ENCODE measurements at places on chromosomes 7 and 10.

DNA sequence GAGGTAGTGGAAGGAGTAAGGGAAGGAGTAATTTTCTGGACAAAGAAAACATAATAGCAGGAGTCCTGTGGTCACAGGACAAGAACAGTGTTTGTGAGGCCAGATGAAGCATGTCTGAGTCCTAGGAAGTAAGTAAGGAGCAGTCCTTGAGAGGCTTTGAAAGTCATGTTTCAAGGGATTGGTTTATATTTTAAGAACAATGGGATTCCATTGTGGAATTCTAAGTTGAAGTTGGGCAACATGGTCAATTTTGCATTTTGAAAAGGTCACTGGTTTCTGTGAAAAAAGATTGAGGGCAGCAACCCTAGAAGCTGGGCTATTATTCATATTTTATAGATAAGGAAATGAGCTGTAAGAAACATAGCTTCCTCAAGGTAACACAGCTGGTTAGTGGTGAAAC lies 10.8 kb upstream of the SLC25A28 start:
- no peak for DNase-seq

DNA sequence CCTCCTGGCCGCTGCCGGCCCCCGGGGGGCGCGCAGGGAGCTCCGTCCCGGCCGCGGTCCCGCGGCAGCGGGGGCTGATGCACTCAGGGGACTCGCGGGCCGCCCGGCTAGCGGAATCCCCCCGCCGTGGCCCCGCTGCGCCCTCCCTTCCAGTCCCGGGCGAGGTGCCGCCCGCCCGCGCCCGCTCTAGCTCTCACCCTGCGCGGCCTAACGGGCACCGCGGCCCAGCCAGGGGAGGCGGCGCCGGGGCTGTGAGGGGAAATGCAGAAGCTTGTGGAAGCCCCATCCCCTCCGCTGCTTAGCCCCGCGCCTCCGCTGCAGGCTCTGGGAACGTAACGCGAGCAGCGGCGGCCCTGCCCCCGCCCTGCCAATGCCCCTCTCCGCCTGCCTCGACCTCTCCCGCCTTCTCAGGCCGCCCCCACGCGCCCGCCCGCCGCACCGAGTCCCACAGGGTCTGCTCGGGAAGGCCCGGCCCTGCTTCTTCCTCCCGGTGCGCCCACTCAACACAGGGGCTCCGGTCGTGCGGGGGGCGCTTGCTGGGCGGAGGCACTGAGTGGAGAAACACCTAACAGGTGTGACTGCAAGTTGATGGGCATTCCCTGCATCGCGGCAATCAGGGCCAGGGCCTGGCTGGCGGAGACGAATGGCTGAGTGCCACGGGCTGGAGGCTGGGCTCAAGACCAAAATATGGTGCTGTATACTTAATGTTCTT lies 384 bp upstream of the TMEM229A start:
- DNase-seq = peak; percentile 91

- DNase-seq = no peak
These were observed 188.1 kb upstream of the TMEM72 start for GRCh38 chr10:44723082-44723481.

- DNase-seq = no peak
These were observed 465.1 kb downstream of the ATRNL1 start for GRCh38 chr10:115558252-115558651.

- DNase-seq = peak; percentile 16
These were observed 270.3 kb downstream of the ELFN1 start for GRCh38 chr7:1940402-1940786.

DNA sequence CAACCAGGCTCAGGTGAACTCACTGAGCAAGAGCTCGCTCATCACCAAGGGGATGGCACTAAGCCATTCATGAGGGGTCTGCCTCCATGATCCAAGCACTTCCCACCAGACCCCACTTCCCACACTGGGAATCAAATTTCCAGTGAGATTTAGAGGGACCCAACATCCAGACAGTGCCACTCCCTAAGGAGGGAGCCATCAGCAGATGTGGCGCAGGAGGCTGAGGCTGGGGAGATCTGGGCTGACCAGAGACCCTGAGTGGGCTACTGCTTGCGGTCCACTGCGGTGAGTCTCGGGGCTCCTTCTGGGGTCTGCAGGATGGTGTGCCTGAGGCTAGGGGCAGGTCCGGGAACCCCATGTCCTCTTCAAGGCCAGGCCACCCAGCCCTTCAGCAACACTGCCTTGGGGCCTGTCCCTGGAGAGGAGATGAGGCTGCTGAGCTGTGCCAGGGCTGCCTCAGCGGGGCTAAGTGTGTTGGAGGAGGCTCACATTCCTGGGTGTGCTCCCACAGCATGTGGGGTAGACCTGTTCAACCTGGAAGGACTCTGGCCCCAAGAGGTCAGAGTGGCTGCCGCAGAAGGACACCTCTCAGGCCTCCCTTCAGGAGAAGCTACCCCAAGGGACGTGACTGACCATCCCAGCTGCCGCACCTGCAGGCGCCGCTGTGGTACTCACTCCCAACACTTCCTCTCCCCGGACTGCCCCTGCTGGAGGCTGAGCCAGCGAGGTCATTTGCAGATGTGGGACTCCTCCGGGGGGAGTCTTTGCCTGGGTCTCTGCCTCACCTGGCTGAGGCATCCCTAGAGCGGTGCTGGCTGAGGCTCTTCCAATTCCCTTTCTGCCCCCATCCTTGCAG lies 22.3 kb upstream of the PCBD1 start:
- DNase-seq = no peak

GRCh38 chr10:33529234-33529633 lies 194.8 kb upstream of the NRP1 start:
- DNase-seq = no peak

GRCh38 chr7:41305001-41305400 lies 397.9 kb downstream of the INHBA start:
- DNase-seq = no peak

DNA sequence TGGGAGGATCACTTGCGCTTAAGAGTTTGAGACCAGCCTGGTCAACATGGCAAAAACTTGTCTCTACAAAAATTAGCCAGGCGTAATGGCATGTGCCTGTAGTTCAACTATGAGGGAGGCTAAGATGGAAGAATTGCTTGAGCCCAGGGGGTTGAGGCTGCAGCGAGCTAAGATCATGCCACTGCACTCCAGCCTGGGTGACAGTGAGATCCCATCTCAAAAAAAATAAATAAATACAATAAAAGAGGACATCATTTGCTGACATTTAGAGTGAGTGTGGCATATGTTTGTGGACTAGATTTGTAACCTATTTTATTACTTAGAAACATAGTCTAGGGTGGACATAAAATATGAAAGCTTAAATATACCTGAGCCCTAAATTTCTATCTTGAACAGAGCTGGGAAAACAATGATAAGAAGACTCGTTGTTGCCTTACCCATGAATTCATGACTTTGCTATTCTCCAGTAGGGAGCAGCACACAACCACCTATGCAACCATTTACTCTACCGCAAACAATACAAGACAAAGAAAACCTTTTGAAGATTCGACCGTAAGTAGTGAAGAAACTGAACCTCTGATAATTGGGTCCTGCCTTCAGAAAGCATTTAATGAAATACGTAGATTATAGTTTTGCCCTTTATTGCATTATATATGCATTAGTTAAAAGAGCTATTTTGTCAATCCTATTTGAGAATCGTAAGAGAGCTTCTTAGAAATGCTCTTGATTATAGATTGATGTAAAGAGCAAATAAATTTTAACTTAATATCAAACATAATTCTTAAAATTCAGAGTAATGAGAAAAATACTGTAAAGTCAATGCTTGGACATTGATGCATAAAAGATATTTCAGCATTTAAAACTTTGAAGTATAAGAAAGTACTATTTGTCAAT lies 83.5 kb downstream of the GNAT3 start:
- DNase-seq = peak; percentile 56

DNA sequence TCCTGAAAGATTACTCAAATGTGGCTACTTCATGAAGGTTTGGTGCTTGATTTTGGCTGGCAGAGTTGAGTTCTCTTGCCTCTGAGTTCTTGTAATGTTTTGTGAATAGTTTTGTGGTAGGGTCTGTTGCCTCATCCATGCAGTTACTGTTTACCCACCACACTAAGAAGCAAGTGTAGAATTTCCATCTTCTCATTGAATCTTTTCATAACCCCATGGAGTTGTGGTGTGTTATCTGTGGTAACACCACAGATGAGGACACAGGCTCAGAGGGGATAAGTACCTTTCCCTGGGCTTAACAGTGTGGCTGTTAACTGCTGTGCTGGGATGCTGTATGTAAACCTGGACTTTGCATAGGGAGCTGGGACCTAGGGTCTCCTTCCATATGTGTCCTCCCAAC lies 186.3 kb downstream of the CAMK1D start:
- DNase-seq = no peak

DNA sequence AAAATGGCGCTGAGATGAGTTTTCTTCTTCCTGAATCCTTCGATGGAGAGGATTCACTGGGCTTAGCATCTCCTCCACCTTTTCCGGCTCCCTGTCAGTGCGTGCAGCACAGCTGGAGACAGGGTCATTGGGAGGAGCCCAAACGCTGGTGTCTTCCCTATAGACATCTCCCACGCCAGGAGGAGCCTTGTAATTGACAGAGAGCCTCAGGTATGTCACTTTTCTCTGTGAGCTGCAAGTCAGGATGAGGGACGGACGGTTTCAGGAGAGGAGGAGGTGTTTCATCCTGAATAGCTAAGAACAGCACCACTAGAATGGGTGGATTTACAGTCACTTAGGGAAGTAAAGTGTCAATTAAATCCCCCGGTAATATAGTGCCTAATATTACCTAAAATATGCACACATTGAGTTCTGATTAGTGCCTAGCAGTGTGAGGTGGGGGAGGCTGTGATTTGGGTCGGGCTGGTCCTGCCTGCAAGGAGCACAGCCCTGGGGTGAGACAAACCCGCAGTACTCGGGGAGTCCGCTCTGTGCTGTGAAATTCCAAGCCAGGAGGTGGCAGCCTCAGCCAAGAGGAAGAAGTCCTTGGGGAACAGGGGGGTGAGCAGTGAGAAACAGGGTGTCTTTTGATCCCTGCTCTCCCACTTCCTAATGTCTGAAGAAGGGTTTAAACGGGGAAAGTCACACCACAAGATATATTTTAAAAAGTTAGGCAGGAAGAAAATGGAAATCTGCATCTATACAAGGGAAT lies 28.2 kb downstream of the IL15RA start:
- peak; percentile 56 for DNase-seq

DNA sequence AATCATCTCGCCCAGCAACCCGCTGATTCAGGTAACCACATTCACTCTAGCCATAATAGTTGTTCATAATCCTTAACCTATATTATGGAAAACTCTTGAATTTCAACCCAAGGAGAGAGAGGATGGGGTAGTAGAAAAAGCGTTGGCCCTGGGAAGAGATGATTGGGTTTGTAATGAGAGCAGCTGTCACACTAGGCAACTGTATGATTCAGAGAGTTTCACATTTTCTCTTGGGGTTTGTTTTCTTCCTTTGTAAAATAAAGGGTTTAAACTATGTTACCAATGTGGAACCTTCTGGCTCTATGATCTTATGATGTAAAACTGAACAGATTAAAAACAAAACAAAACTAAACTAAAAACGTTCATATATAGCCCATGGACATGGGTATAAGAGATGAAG lies 705.2 kb upstream of the IGFBP3 start:
- no peak for DNase-seq

- no peak for DNase-seq
These were observed 780.0 kb downstream of the SORCS1 start for GRCh38 chr10:106384496-106384895.

GRCh38 chr10:44952779-44953231 lies 6.8 kb upstream of the RASSF4 start:
- DNase-seq = no peak

GRCh38 chr10:113151190-113151666 lies 201.2 kb downstream of the TCF7L2 start:
- DNase-seq = peak; percentile 78

- no peak for DNase-seq
These were observed 14.2 kb downstream of the KCNH2 start for GRCh38 chr7:150963707-150964559.

GRCh38 chr10:123445261-123445775 lies 220.8 kb upstream of the GPR26 start:
- no peak for DNase-seq

GRCh38 chr10:93208717-93209464 lies 135.2 kb downstream of the CYP26A1 start:
- DNase-seq = no peak

DNA sequence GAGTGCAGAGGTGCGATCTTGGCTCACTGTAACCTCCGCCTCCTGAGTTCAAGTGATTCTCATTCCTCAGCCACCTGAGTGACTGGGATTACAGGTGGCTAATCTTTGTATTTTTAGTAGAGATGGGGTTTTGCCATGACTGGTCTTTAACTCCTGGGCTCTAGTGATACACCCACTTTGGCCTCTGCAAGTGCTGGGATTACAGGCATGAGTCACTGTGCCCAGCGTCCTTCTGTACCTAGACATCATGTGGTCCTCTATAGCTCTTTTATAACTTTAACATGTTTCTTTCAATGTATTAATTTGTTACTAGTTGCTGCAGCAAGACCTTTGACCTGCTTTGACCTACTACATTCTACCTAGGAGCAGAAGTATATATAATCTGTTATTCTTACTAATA lies 38.7 kb upstream of the BICC1 start:
- no peak for DNase-seq

GRCh38 chr10:100433253-100434240 lies 29.3 kb upstream of the WNT8B start:
- peak; percentile 96 for DNase-seq

DNA sequence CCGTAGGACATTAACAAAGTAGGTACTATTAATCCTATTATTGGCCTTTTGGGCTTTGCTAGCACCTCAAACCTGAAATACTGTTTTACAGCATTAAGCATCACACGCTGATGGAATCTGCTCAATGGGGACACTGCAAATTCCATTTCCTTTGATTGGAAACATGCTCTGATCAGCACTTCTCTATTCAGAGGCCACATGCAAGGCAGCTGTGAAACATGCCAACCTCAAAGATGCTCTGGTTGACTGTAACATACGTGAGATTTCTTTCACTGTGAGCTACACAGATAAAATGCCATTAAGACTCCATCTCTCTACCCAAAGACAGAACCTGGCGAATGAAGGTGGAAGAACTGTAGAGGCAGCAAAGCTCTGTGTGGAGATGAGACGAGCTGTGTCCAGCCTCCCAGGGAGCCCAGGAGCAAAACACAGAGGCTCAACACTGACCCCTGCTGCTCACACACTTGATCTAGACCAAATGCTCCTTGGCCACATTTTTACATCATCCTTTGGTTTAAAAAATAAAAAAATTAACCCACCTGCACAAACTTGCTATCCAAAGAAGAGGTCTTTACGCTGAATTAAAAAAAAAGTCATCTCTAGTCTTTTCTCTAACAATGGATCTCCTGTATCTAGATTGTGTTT lies 8.0 kb downstream of the RSU1 start:
- DNase-seq = peak; percentile 16

- no peak for DNase-seq
These were observed 32.4 kb downstream of the WDR86 start for GRCh38 chr7:151377406-151377805.

- no peak for DNase-seq
These were observed 31.5 kb upstream of the SH2D4B start for GRCh38 chr10:80506189-80506575.

DNA sequence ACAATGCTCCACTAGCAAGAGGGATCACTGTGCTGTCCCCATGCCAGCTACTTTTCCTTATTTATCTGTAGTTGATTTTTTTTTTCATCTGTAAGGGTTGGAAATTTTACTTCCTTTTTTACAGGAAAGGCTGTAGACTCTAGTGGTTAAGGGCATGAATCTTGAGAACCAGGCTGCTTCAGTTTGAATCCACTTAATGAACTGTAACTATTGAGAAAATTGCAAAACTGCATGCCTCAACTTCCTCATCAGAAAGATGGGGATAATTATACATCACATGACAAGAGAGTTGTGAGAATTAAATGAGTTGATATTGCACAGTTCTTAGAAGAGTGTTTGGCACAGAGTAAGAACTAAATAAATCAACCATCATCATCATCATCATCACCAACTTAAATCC lies 106.4 kb upstream of the GSDME start:
- DNase-seq = no peak
